Stimulated activated CD8-positive, alpha-beta memory T cell treated with anti-CD3 and anti-CD28 coated beads, Interleukin-4, amount 100 ng/mL, for 1 hour (primary cell): ENCODE measurements at places on chromosomes 4 and X.

DNA sequence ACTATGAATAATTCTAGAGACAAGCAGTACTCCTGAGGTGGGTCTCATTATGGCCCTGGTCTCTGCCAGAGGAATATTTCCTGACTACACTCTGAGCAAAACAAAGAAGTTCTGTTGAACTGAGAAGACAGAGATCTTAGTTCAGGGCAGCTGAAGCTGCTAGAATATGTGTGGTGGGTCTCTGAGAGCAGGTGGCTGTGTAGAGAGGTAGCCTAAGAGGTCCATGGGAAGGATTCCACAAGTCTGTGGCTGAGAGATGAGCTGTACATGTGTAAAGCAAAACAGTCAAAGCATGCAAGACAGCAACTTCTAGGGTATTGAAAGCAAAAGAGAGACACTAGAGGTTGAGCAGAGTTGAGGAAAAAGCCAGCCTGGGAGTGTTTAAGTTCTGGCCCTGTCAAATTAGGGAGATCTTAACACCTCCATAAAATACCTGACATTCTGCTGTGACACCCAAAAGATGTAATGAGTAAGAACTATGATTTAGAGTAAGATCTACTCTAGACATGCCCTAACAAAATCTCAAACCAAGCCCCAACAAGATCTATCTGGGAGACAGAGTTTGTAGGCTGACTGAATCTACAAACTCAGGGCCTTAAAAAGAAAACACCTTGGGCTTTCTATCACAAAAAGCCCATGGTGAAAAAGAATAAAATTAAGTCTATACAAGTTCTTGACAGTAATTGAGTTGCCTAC, 274.4 kb downstream of the BANK1 start:
- no peak for DNase-seq

DNA sequence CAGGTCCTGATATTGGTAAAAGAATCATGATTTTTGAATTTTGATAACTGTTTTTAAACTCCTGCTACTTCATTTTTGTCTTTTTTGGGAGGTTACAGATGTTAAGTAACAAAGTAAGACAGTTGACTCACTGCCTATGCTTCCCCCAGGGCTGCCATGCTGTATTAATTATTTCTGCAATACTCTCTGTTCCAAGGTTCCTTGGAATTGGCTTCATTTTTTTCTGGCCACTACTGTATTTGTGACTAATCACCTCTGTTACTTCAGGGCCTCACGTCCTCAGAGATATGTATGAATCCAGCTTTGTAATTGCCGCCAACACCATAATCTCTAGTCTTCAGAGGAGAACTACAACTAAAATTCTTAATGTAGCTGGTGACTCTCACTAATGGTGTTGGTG, 1729.3 kb downstream of the C4orf33 start:
- DNase-seq: no peak

DNA sequence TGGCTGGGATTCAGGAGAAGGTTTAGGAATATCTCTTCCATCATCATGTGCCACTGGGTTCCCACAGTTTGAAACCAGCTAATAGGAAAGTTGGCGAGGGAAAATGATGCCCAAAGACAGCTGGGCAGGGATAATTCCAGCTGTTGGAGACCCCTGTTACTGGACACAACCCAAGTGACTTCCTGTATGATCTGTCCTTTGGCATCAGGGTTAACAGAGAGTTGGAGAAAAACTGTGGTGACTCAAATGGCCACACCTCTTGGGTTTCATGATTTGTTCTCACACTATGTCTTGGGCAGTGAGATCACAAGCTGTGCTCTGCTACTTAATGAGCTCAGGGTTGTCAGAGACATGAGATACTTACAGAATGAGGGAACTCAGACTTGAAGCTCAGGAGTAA, 3.8 kb downstream of the FGF16 start:
- no peak for DNase-seq

DNA sequence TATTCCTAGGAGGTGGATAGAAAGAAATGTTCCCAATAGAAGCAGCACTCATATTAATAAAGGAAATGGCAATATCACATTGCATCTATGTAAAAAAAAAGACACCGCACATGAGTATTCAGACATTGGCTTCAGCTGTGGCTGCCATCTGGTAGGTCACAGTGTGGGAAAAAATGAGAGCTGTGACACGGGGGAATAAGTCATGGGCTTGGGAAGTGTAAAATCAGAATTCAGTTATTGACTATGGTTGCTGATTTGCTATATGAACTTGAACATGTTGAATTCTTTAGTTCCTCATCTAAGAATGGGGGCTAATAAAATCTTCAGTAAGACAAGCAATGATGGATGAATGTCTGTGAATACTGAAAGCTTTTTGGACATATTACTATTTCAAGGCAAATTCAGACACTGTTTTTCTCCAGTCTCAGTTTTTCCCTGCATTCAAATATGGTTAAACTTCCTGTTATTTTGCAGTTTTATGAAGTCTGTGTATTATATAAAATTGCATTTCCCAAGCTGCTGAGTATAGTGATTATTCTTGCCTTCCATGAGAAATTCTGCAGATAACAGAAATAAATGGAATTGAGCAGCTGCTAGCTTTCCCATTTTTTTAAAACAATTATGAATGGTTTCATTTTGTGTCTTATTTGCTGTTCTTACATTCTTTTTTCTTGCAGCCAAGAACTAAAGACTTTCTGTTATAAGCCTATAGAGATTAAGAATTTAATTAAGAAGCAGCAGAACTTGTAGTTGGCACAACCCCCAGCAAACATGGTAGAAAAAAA, 221.0 kb downstream of the ANKRD50 start:
- DNase-seq: no peak

DNA sequence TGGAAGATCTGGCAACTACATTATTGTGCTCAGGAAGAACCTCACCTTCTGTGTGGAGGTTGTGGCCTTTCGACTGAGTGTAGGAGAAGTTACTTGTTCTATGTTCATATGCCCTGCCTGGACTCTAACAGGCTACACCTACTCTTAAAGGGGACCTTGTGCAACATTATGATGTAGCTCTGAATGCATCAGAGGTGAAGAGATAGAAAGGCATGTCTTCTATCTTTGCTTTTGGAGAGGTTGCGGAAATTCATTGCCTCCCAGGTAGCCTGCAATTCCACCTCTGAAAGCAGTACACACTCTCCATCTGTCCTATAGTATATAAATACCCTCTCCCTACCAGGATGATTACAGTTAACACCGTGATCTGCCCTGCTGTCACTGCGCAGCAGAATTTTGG, 7.1 kb upstream of the SLAIN2 start:
- no peak for DNase-seq

DNA sequence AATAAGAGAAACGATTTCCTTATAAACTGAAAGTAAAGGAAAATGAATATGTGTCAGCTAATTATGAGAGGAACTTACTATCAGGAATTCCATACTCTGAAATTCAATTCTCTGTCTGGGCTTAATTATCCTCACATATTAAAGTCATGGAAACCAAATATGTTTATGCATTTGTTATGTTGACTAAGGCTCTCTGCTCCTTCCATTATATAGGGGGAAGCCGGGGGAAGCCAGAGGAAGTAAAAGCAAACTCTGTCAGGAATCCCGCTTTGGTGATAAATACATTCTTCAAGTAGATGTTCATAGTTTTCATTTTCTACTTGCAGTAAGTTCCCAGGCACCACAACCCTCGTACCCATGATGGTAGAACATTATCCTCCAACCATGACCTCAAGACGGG, 142.8 kb upstream of the VCX2 start:
- DNase-seq: no peak

- no peak for DNase-seq
Measured at GRCh38 chrX:54495814-54496516, at the start of gene FGD1. FGD1 (minus strand) TSS chrX:54496234; CDS start chrX:54495432, 802 bp downstream.

DNA sequence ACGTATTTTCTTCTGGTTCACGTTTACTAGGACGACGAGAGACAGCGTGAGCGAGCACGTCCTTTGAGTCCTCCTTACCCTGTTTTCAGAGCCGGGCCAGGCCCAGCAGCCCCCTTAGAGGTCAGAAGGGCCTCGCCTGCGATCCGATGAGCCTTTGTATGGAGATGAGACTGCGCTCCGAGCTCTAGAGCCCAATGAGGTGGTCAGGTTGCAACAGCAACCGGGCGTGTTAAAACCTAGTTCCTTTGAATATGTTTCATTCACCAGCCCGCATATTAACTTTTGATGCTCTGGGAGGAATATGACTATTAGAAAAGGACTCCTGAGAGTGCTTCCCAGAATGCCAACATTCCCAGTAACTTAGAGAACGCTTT, 55.6 kb upstream of the TADA2B start:
- no peak for DNase-seq

DNA sequence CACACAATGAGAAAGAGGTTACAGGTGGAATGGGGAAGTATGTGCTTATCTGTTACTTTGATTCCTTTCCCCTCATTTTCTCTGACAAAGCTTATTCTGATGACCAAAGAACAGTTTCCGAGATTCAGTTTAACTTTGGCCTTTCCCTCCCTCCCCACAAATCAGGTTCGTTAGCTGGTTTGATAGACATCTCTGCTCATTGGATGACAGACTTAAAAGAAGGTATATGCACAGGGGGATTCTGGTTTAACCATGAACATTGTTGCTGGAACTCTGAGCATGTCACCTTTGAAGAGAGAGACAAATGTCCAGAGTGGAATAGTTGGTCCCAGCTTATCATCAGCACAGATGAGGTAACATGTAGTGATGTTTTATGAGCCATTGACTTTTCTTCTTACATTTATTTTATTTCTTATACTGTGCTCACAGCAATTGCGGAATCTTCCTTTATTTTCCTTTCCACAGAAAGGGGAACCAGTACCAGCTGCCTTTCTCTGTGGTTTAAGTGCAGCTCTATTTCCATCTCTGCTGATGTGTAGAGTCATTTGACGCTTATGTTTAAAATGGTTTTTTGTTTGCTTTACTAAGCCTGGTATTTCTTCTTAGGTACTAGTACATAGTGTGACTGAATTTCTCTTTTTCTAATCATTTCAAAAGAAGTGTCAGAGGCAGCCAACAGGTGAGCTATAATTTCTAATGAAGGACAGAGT, 125.0 kb downstream of the AKAP4 start:
- no peak for DNase-seq
